ENCODE measurements at places on chromosomes 13 and 19. TPM values are rescaled to one million over a fixed set of nuclear protein-coding genes. Genes with fewer than 3 reads are reported as not detected.

DNA sequence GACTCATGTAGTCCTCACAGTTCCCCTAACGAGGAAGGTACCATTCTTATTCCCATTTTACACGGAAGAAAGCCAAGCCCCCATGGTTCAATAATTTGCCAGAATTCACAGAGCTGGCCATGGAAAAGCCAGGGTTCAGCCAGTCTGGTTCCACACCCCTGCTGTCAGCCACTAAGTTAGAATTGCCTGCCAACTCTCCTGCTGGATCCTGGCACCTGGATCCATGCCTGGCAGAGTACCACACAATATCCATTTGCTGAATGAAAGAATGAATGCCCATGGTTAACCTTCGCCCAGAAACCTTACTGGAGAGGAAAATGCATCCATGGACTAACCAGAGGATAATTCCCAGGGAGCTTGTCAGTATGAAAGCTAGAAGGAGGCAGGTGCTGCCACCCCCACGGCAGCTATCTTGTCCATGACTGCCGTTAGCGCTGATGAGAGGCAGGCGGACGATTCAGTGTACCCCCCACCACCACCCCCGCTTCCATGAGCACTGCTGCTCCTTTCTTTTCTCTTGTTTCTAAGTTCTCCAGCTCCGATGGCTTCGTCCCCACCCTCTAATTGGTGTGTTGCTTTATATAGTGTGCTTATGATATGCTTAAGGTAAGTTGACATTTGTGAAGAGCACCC lies 114.5 kb downstream of the SLC7A1 start:
- H3K36me3 ChIP-seq: no peaks in the 10 kb centered on the region
- no peak overlapping the region for H3K4me3 ChIP-seq
- no peak for DNase-seq
- H3K27ac ChIP-seq: no peak overlapping the region
- H3K4me1 ChIP-seq: no peaks in the 10 kb centered on the region

- no peak overlapping the region for H3K4me3 ChIP-seq
- no peak for DNase-seq
- no peaks in the 10 kb centered on the region for H3K4me1 ChIP-seq
- H3K36me3 ChIP-seq: peaks cover 7% of the 10 kb centered on the region
Measured at GRCh38 chr19:56161534-56161933, 14.3 kb upstream of the GALP start.

DNA sequence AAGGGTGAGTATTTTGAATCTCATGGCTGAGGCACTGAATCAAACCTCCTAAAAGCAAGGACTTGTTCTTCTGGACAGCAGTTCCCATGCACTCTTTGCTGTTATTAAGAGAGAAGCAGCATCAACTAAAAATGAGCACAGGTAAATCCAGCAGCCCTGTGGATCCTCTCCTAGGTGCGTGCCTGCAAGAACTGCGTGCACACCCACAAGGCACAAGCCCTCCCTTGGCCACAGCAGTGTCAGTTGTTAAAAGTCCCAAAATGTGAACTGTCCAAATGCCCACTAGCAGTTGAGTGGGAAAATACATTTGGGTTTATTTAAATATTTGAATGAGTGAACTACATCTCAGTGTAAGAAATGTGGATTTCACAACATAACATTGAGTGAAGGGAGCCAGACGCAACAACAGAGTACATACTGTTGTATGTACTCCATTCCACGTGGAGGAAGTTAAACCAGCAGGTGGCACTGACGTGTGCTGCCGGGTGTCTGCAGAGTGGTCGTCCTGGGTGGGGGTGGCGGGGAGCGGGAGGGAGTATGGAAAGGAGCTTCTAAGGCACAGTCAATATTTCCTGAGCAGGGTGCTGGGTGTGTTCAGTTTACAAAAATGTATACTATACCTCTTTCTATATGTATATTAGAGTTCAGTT lies 266.4 kb downstream of the NALCN start:
- DNase-seq: peak; percentile 71
- no peak overlapping the region for H3K27ac ChIP-seq
- no peaks in the 10 kb centered on the region for H3K36me3 ChIP-seq
- no peaks in the 10 kb centered on the region for H3K27me3 ChIP-seq
- H3K4me1 ChIP-seq: peaks cover 2% of the 10 kb centered on the region

DNA sequence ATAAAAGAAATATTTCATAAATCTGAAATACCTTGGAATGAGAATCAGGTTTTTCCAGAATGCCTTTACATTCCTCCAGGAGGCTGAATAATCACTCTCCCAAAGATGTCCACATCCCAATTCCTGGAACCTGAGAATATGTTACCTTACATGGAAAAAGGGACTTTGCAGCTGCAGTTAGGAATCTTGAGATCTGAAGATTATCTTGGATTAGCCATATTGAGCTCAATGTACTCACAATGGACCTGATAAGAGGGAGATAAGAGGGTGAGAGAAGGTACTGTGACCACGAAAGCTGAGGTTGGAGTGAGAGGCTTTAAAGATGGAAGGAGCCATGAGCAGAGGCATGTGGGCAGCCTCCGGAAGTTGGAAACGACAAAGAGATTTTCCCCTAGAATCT lies 36.8 kb upstream of the MBNL2 start:
- no peaks in the 10 kb centered on the region for H3K36me3 ChIP-seq
- no peaks in the 10 kb centered on the region for H3K4me1 ChIP-seq
- H3K4me3 ChIP-seq: no peak overlapping the region
- H3K27me3 ChIP-seq: no peaks in the 10 kb centered on the region
- no peak for DNase-seq

- no peaks in the 10 kb centered on the region for H3K36me3 ChIP-seq
- peaks cover 2% of the 10 kb centered on the region for H3K27me3 ChIP-seq
- DNase-seq: no peak
- peak within 1 kb of the TSS; percentile 72 for H3K4me3 ChIP-seq
- peak within 1 kb of the TSS; percentile 54 for H3K27ac ChIP-seq
Measured at GRCh38 chr13:100674572-100674871, at the start of gene TMTC4. TMTC4 (minus strand) TSS chr13:100674795; CDS start chr13:100670362, 4,433 bp downstream.

DNA sequence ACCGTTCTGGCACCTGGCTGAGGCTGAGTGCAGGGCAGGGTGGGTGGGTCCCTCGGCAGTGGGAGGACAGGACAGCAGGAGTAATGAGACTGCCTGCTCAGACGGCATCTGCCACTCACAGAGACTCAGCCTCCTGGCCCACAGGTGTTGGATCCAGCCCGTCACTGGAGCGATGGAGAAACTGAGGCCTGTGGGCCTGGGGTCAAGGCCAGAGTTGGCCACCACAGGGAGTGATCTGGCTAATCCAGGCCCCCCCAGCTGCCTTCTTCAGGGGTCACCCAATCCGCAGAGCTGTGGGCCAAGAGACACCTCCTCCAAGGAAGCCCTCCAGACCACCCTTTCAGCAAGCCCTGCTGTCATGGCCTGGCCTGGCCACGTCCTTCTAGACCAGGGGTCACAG lies 103.7 kb upstream of the VSTM2B start:
- no peaks in the 10 kb centered on the region for H3K27me3 ChIP-seq
- H3K27ac ChIP-seq: no peak overlapping the region
- H3K4me3 ChIP-seq: no peak overlapping the region
- H3K4me1 ChIP-seq: no peaks in the 10 kb centered on the region
- H3K36me3 ChIP-seq: no peaks in the 10 kb centered on the region

DNA sequence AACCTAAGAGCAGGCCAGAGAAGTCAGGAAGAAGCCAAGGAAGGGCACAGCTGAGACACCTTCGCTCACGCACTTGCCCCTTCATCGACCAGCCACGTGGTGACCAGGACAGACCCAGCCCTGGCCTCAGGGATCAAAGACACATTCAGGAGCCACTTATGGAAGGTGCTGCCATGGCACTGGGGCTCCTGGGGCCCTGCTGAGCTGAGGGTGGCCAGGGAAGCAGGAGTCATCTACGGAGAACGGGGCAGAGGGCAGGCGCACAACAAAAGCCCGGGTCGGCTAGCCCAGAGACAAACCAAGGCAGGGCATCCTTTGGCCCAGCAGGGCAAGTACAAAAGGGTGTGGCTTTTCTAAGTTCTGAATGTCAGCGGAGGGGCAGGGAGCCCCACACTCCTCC lies 2.3 kb downstream of the PLPP2 start:
- no peak overlapping the region for H3K27ac ChIP-seq
- no peak for DNase-seq
- H3K4me3 ChIP-seq: no peak overlapping the region
- H3K4me1 ChIP-seq: no peaks in the 10 kb centered on the region
- H3K27me3 ChIP-seq: peaks cover 21% of the 10 kb centered on the region
- H3K36me3 ChIP-seq: no peaks in the 10 kb centered on the region

DNA sequence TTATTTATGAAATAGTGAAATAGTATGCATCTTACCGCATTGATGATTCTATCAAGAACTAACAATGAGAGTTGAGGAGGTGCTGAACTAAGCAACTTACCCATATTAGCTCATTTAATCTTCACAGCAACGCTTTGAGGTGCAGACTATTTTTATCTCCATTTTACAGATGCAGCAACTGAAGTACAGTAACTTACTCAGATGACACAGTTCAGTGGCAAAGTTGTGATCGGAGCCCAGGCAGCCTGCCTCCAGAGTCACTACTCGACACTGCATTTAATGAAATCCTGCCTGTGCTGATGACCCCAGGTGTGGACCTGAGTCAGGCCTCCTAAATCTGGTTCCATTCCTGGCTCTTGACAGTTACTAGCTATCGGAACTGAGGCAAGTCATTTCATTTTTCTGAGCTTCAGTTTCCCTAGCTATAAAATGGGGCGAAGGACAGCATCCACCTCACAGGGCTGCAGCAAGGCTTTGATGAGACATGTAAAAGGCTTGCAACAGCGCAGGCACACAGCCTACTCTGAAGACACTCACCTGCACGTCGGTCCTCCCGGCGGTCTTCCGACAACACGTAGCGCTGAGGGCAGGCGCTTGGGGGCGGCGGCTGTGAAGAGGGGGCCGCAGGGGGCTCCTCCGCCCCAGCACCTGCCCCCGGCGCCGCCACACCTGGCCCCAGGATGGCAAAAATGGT lies 1.5 kb downstream of the MYPOP start:
- peaks cover 3% of the 10 kb centered on the region for H3K36me3 ChIP-seq
- peaks cover 4% of the 10 kb centered on the region for H3K4me1 ChIP-seq
- no peak for DNase-seq
- H3K27me3 ChIP-seq: no peaks in the 10 kb centered on the region
- no peak overlapping the region for H3K27ac ChIP-seq

- H3K4me1 ChIP-seq: no peaks in the 10 kb centered on the region
- H3K27ac ChIP-seq: no peak overlapping the region
- H3K36me3 ChIP-seq: no peaks in the 10 kb centered on the region
- DNase-seq: no peak
Measured at GRCh38 chr13:40640845-40641458, 25.5 kb downstream of the FOXO1 start.

GRCh38 chr13:94590744-94591143 lies 5.2 kb downstream of the TGDS start:
- H3K4me1 ChIP-seq: peaks cover 3% of the 10 kb centered on the region
- no peaks in the 10 kb centered on the region for H3K27me3 ChIP-seq
- H3K4me3 ChIP-seq: no peak overlapping the region
- H3K36me3 ChIP-seq: no peaks in the 10 kb centered on the region

GRCh38 chr13:95260031-95260525 lies 41.2 kb downstream of the ABCC4 start:
- no peak overlapping the region for H3K4me3 ChIP-seq
- no peaks in the 10 kb centered on the region for H3K27me3 ChIP-seq
- H3K36me3 ChIP-seq: no peaks in the 10 kb centered on the region
- no peak for DNase-seq

- H3K27ac ChIP-seq: no peak overlapping the region
- no peaks in the 10 kb centered on the region for H3K36me3 ChIP-seq
- H3K27me3 ChIP-seq: no peaks in the 10 kb centered on the region
- no peaks in the 10 kb centered on the region for H3K4me1 ChIP-seq
- DNase-seq: peak; percentile 42
Measured at GRCh38 chr13:52695856-52696255, 43.2 kb downstream of the SUGT1 start.

GRCh38 chr19:55567708-55568328 lies 12.8 kb downstream of the ZNF579 start:
- DNase-seq: no peak
- no peaks in the 10 kb centered on the region for H3K27me3 ChIP-seq
- H3K27ac ChIP-seq: no peak overlapping the region
- H3K36me3 ChIP-seq: no peaks in the 10 kb centered on the region
- H3K4me3 ChIP-seq: no peak overlapping the region
- no peaks in the 10 kb centered on the region for H3K4me1 ChIP-seq

- H3K27me3 ChIP-seq: no peaks in the 10 kb centered on the region
- peak overlapping the region; percentile 82 for H3K27ac ChIP-seq
- DNase-seq: peak; percentile 87
- peaks cover 9% of the 10 kb centered on the region for H3K4me1 ChIP-seq
- peak overlapping the region; percentile 93 for H3K4me3 ChIP-seq
Measured at GRCh38 chr19:7533925-7534480, 1.5 kb upstream of the PNPLA6 start.

Gene CACNG7
- total RNA-seq: 0.26 TPM

Gene ZNF112
- total RNA-seq: 9.1 TPM

Gene F10
- total RNA-seq: 20.3 TPM

Gene WDR18
- total RNA-seq: 42.3 TPM

All from fibroblast of lung (primary cell).